ENCODE measurements at places on chromosomes 4 and X. TPM values are rescaled to one million over a fixed set of nuclear protein-coding genes. Genes with fewer than 3 reads are reported as not detected.

Gene OPRPN
- not detected for total RNA-seq

Gene NEIL3
- total RNA-seq: 14.6 TPM

Gene TLR2
- 0.29 TPM for total RNA-seq

Gene SGMS2
- 94.6 TPM for total RNA-seq

Gene KLKB1
- total RNA-seq: not detected

Gene PTPN13
- 59.6 TPM for total RNA-seq

Gene CC2D2A
- total RNA-seq: 18.8 TPM
